CD8-positive, alpha-beta memory T cell (primary cell): ENCODE measurements at places on chromosomes 16 and 17. TPM values are rescaled to one million over a fixed set of nuclear protein-coding genes. Genes with fewer than 3 reads are reported as not detected.

DNA sequence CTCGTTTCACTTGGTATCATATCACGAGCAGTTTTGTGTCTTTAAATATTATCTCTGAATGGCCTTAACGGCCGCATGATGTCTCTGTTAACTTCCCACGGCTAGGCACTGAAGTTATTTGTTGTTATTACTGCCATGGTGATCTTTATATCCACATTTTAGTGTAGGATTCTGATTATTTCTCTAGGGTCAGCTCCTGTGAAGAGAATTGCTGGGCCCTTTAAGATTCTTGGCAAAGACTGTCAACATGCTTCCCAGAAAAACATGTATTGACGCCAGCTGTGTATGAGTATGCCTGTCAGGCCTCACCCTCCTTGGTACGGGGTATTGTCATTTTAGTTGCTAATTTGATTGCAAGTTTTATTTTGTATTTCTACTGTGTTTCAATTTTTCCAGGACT lies 263.5 kb downstream of the SNX29 start:
- H3K4me1 ChIP-seq, result no peaks in the 10 kb centered on the region
- no peaks in the 10 kb centered on the region for H3K36me3 ChIP-seq
- no peak overlapping the region for H3K27ac ChIP-seq
- H3K4me3 ChIP-seq, result no peak overlapping the region
- no peak for DNase-seq

- no peak for DNase-seq
- no peaks in the 10 kb centered on the region for H3K27me3 ChIP-seq
- H3K4me1 ChIP-seq, result no peaks in the 10 kb centered on the region
- H3K27ac ChIP-seq, result no peak overlapping the region
These were observed 401.0 kb downstream of the HS3ST3B1 start for GRCh38 chr17:14701886-14702285.

GRCh38 chr16:77468831-77469230 lies 34.0 kb upstream of the ADAMTS18 start:
- H3K4me3 ChIP-seq, result no peak overlapping the region
- H3K27me3 ChIP-seq, result no peaks in the 10 kb centered on the region
- no peaks in the 10 kb centered on the region for H3K36me3 ChIP-seq
- DNase-seq, result no peak
- no peaks in the 10 kb centered on the region for H3K4me1 ChIP-seq

- no peak overlapping the region for H3K4me3 ChIP-seq
- H3K4me1 ChIP-seq, result peaks cover 3% of the 10 kb centered on the region
- H3K27me3 ChIP-seq, result no peaks in the 10 kb centered on the region
These were observed 27.3 kb downstream of the CIBAR2 start for GRCh38 chr16:85084841-85085510.

- no peak overlapping the region for H3K4me3 ChIP-seq
- H3K36me3 ChIP-seq, result peaks cover under 1% of the 10 kb centered on the region
- no peak overlapping the region for H3K27ac ChIP-seq
- DNase-seq, result no peak
- peaks cover 23% of the 10 kb centered on the region for H3K4me1 ChIP-seq
These were observed 3.9 kb upstream of the MRPS23 start for GRCh38 chr17:57853695-57854094.

GRCh38 chr16:54098247-54098646 lies 188.3 kb downstream of the IRX3 start:
- no peaks in the 10 kb centered on the region for H3K36me3 ChIP-seq
- no peaks in the 10 kb centered on the region for H3K4me1 ChIP-seq
- H3K27ac ChIP-seq, result no peak overlapping the region
- no peaks in the 10 kb centered on the region for H3K27me3 ChIP-seq
- DNase-seq, result no peak

DNA sequence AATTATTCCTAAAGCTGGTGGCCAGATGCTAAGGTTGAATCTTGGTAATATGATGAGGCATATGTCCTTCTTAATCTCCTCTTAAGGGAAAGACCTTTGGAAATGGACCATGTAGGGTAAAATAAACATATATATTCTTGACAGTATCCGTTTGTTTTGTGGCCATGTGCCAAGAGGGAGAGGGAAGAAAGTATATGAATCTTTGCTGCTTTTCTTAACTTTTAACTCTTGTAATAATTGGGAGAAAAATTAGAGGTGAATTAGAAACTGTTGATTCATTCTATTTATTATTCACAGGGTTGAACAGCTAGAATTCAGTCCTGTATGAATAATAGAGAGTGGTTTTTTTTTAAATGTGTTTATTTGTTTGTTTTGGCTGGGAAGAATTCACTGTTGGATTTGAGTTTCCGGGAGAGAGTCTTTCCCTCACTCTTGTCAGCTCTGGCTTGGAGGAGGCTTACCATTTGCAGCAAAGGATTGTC lies 31.6 kb downstream of the AATF start:
- no peaks in the 10 kb centered on the region for H3K4me1 ChIP-seq
- no peak for DNase-seq
- H3K27me3 ChIP-seq, result no peaks in the 10 kb centered on the region
- H3K36me3 ChIP-seq, result no peaks in the 10 kb centered on the region
- no peak overlapping the region for H3K27ac ChIP-seq

ST6GALNAC1 gene
- total RNA-seq, result not detected

SOX8 gene
- total RNA-seq, result 0.39 TPM
